ENCODE measurements at places on chromosomes 16 and 17. TPM values are rescaled to one million over a fixed set of nuclear protein-coding genes. Genes with fewer than 3 reads are reported as not detected.
A peak's percentile ranks its signal among the peaks of the same experiment; 100 is the strongest.

DNA sequence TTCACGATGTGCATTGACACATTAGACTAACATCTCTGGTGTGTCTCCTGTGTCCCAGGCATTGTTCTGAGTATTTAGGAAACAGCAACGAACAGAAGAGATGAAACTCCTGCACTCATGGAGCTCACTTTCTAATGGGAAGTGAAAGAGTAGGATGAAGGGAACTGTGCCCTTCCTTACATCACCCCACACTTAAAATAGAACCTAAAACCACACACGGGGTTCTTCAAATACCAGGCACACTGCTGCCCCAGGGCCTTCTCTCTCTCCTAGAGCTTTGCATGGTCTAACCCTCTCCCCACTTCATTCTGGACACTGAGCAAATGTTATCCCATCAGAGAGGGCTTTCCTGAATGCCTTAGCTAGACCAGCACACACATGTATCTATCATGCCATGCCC lies 33.7 kb downstream of the TRIM25 start:
- no peak for DNase-seq

DNA sequence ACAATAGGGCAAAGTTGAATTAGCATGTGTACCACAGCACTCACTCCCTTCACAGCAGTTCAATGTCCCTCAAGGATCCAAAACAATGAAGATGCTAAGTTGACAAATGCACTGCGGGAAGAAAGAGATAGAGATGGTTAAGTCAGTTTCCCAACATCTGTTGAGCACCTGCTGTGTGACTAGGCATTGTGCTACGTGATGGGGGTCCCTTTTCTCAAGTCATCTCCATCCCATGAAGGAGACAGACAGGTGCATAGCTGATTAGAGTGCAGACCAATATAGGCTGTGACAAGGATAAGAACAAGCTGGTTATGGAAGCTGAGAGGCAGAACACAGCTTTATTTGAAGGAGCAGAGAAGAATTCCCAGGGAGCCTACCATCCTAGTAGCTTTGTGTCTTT lies 114.2 kb downstream of the HAPSTR1 start:
- DNase-seq, result no peak

GRCh38 chr16:83011939-83012338 lies 385.2 kb downstream of the CDH13 start:
- no peak for DNase-seq

GRCh38 chr17:149231-149630 lies 11.9 kb downstream of the SCGB1C2 start:
- no peak for DNase-seq

GRCh38 chr16:57371494-57372371 lies 557 bp upstream of the CX3CL1 start:
- no peak for DNase-seq

- DNase-seq, result no peak
Observed at GRCh38 chr16:83963277-83964119, 4.5 kb upstream of the NECAB2 start.

DNA sequence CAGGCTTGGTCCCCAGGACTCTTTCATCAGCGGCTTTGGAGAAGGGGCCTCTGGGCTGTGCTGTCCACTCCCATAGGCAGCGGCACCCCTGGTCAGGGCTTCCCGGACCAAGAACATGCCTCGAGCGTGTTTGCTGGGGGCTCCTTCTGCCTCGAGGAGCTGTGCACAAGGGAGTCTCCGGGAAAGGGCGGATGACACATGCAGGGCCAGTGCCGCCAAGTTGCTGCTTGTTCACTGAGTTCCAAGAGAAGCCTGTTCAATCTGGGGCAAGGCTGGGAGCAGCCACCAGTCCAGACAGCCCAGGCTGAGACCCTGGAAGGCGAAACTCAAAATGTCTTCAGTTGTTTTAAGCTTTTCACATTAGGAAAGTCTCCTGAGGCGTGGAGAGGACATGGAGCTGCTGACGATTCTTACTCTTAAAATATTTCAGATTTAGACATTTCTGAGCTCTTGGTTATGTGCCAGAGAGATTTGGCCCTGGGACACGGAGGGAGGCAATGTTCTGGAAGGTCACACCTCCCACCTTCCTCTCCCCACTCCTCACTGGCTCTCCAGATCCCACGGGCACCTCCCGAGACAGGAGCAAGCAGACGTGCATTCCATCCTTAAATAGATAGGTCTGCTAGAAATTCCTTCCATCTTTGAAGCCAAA lies 84.5 kb upstream of the ZNF469 start:
- DNase-seq, result no peak

GRCh38 chr17:75922963-75923874 lies 17.6 kb downstream of the FBF1 start:
- DNase-seq, result no peak

GRCh38 chr16:30813821-30814189 lies 26.8 kb upstream of the ZNF629 start:
- no peak for DNase-seq

DNA sequence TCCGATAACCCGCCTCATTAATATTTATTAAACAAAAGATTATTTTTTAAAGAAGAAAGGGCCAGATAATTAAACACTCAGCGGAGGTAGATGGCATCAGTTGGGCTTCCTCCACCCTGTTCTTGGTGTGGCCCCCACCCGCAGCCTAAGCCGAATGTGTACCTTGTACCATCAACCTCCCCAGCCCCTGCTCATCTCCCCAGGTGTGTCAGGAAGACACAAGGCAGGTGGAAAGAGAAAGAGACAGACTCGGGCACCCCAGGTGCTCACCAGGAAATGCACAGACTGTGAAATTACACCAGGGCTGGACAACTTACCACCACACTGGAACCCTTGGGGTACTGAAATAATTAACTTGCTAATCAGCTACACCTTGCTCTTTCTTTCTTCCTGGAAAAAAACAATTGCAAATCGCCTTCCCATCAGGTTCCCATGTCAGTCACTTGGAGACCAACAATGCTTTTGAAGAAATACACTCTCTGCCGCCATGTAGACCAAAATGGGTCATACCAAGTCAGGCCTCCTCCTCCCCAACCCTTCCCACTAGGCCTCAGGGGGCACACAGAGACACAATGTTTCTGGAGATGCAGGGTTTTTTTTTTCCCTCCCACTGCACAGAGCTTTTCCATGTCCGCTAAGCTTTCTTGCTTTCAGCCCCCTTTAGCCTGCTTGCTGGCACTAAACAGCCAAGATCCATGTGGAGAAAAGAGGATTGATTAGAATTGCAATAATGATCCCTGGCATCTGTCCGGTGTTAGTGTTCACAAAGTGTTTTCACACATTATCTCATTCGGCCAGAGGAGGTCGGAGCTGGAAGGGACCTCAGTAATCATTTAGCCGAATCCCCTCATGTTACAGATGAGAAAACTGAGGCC lies 8.6 kb upstream of the LHX1 start:
- no peak for DNase-seq

- no peak for DNase-seq
Observed at GRCh38 chr17:20916383-20916782, 126.4 kb downstream of the USP22 start.

GRCh38 chr16:69796285-69797118 lies 34.4 kb downstream of the WWP2 start:
- DNase-seq, result peak; percentile 80

- no peak for DNase-seq
Observed at GRCh38 chr16:17571499-17572093, 100.8 kb upstream of the XYLT1 start.

DNA sequence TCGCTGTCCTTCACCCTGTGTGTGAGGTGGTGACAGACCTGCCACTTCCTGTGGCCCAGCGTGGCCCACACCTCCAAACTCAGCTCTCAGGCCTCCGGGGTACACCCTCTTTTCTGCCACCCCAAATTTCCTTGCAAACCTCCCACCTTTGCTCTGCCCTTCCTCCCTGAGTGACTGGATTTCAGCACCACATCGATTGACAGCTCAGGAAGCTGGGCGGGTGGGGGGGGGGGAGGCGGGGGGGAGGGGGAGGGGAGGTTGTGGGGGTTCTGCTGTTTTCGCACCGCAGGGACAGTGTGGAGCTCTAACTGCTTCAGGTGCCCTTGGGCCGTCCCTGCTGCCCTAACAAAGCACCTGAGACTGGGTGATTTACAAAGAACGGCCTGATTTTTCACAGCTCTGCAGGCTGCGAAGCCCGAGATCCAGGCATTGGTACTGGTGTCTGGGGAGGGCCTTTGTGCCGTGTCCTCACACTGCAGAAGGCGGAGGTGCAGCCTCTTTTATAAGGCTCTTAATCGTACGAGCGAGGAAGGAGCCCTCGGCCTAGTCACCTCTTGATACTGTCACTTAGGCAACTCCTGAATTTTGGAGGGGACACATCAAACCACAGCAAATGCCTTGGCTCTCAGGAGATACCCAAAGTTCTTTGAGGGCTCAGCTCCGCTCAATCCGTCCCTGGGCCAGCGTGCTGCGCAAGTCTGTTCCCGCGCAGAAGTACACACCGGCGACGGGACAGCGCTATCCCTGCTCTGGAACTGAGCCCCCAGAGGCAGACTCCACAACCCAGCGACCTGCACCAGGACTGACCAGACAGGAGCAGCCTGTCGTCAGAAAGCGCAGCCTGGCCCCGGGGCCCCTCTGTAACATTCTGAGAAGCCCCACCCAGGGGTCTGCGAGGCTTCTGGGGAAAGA lies 3.6 kb downstream of the NDUFAF8 start:
- DNase-seq, result no peak

GRCh38 chr16:62681819-62682218 lies 645.6 kb upstream of the CDH8 start:
- DNase-seq, result no peak

ACSM2A gene
- not detected for total RNA-seq

CDH3 gene
- 3.9 TPM for total RNA-seq

CDH8 gene
- total RNA-seq, result 31.4 TPM

TP53TG3F gene
- total RNA-seq, result not detected

C1QL1 gene
- total RNA-seq, result 4.7 TPM

Measured in neural progenitor cell (in vitro differentiated cells).